H1 (cell line): ENCODE measurements at places on chromosomes 7 and 10.

DNA sequence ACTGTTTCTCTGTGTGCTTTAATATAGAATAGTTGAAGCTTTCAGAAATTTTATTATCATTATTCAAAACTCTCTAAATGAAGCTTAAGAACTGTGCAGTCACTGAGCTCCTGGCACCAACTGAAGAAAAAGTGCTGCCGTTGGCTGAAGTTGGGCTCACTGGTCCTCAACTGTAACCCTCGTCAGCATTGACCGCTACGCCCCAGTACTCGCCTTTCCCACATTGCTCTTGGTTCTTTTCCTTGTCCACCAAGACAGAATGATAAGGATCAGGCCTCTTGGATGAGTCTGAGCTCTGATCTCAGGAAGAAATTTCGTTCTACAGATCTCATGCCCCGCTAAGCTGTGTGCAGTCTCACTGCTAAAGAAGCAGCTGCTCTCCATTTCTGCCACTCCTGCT is 7.9 kb upstream of the TAF3 start:
- no peak for DNase-seq

- DNase-seq, result no peak
Measured at GRCh38 chr7:67475293-67475692, 478.7 kb downstream of the TYW1 start.

DNA sequence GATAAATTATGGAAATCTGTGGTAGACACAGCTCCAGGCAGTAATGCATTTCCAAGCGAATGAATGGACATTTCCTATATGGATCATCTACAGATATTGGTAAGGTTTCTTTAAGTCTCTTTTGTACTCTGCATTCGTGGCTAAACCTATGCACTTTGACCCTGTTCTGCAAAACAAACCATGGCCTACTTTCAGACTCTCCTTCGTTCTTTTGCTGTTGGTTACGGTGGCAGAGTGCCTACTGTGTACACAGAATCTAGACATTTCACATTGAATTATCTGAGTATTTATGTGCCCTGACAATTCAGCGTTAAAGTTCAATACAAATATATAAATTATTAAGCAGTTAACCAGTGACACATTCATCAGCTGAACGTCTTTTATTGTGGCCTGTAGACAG is 93.3 kb downstream of the MGMT start:
- DNase-seq, result no peak

- DNase-seq, result no peak
Measured at GRCh38 chr10:118300320-118300719, 41.8 kb downstream of the FAM204A start.

GRCh38 chr7:156842740-156843140 is 50.2 kb downstream of the LMBR1 start:
- no peak for DNase-seq

DNA sequence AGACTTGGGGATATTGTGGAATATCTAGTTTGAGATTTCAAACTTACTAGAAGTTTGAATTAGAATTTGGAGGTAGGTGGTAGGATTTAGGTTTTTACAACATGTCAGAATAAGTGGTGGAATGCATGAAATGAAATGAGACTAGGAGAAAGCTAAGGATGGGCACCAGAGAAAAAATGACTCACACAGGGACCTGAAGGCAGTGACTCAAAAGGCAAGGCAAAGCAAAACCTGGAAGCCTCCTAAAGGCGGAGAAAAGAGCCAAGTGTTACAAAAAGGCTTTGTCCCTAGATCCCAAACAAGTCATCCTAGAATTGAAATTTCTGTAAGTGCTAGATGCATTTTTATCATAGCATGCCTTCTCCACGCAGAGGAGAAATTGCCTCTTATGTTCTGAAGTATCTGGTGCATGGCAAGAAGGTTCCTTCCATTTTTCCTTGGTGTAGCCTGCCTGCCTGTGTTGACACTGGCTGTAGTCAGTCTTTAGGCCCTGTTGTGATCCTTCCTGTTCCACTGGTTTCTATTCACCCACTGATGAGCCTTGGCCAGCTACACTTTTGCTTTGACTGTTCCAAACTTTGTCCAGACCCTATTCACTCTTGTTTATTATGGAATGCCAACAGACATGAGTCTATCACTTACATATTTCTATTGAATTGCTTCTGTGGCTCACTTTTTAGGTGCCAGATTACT is 109.3 kb downstream of the ETV1 start:
- DNase-seq, result no peak

- no peak for DNase-seq
Measured at GRCh38 chr7:114084002-114084471, 165.2 kb upstream of the PPP1R3A start.

DNA sequence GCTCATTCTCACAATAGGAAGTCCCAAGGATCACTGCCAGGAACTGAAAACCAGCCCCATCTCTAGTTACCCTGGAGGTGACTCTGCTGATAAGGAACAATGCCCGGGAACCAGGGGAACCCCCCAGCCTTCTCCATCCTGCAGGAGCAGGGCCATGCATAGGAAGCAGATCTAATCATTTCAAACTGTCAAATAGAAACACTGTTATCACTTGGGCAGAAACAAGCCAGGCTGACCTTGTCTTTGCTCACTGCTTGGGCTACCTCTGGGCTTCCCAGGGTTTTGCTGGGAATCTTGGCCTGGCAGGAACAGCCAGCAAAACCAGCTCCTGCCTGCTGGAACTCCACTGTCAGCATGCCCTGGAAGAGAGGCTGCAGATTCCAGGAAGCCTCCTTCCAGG is 114.1 kb downstream of the RNF216 start:
- no peak for DNase-seq

DNA sequence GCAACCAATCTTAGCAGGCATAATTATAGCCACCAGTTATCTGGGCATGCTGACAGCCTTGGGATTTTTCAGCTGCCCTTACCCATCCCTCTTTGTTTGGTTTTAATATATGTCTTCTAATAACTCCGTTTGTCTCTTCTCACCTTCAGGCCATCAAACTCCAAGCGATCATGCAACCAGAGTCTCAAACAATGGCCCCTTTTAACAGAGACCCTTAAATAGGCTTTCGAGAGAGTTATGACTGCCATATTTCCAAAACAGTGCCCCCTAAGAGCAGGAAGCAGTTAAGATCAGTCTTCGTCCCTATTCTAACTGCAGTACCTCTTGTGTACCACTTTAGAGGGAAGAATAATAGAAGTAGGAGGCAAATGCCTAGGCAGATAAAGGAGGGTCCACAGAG is 157.5 kb downstream of the DGKB start:
- DNase-seq, result no peak

DNA sequence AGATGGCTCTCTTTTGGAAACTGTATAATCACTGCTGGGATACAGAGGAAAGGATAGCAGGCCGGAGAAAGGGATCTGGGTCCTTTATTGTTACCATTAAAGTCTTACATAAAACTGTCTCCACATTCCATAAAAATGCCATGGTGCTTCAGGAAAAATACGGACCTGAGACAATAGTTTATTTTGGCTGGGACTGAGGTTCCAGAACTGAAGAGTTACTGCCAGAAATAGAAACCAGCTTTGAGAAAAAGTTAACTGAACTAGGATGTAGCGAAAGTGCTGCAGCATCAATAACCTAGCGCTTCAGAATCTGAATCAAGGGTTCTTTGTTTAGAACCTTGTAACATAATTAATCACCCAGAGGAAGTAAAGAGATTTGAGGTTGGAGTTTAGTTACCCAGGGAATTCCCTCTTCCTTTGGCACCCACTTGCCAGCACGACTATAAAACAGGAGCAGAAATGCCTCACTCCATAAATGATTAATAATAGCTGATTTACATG is 38.0 kb downstream of the MEOX2 start:
- no peak for DNase-seq

DNA sequence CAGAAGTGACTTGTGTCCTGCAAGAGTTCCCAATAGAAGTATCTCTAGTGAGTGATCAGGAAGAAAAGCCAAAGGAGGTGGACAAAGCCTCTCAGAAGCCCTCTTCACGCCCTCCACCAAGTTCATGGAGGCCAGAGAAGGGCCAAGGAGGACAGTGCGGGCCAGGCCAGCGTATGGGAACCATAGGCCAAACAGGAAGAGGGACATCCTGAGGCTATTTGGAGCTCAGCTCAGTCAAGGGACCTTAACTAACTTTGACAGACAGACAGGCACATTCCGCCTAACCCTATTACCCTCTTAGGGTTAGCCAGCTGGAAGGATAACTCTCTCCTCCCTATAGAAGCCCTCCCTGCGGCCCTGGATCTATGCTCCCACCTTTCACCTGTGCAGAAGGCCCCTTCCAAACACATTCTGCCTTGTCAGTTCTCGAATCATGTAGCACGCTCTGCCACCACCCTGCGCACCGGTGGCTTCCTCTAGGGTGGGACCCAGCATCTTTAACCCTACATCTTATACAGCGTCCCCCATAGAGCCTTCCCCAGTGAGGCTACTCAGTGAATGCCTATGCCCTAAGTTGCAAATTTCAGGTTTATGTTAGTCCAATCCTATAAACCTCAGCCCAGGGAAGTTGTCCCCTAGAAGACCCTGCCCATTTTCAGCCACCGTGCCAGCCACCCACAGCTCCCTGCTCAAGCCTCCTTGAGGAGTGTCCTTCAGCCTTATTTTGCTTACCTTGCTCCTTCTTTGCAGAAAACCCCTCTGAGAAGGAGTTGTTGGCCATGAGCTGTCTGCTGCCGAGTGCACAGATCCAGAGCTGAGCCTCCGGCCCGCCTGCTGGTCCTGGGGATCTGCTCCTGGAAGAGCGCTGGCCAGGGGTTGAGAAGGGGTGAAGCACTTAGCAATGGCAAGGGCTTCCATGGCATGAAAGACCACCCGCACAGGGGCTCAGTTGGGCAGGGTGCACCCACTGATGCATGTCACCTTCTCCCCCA is 36.9 kb downstream of the FRMPD2 start:
- DNase-seq, result no peak

- DNase-seq, result no peak
Measured at GRCh38 chr10:118569882-118570252, 25.6 kb downstream of the PRLHR start.

GRCh38 chr7:371119-371778 is 81.3 kb downstream of the FOXL3 start:
- DNase-seq, result peak; percentile 44

DNA sequence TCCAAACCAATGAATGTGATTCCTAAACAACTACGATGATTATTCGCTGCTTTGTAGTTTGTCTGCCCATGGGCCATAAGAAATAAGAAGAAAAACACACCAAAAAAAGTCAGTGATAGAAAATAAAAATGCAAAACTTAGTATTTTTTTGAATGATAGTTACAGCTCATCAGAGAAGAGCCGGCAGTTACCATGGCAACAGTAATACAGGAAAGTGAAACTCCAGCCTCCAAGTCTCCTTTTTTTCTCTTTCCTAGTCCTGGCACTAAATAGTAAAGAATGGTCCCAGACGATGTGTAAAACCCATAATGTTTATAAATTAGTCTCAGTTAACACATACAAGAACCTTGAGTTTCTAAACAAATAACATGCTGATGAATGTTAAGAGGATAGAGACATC is 21.6 kb upstream of the LHFPL3 start:
- DNase-seq, result no peak
